ENCODE measurements at places on chromosomes 2 and 18. TPM values are rescaled to one million over a fixed set of nuclear protein-coding genes. Genes with fewer than 3 reads are reported as not detected.

DNA sequence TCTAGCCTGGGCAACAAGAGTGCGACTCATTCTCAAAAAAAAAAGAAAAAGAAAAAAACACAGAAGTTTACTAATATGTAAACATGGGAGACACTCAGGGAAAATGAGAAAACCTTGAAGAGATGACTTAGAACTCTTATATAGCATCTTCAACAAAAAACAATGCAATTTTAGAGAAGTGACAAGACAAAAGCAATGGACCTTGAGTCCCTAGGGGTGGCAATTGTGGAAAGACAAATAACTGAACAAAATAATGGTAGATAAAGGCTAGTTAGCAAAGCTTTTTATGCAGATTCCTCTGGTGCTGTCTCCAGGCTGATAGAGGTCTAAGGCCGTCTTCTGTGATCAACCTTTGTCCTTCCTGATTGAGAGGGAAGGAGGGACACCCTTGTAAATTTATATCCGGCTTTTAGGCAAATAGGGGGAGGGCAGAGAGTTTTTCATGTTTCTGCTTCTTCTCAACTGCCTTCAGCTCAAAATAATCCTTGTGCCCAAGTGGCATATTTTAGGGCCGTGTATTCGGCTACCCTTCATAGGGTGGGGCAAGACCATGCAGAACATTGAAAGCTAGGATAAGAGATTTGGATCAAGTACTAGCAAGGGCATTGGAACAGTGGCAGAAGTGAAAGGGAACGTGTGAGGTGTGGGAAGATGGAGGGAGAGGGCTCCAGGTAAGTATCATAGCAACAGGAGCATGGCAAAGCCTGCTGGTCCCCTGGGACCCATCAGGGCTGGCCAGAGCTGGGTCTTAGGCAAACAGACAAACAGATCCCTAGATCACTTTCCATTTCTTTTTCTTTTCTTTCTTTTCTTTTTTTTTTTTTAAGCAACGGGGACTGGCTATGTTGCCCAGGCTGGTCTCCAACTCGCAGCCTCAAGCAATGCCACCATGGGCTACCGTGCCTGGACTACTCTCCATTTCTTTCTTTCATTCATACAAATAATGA lies 116.2 kb upstream of the STPG4 start:
- no peak for DNase-seq

LONRF2 gene
- not detected for polyA plus RNA-seq

GRCh38 chr2:45256173-45256866 lies 247.1 kb upstream of the SIX2 start:
- no peak for DNase-seq

IL36B gene
- not detected for polyA plus RNA-seq

DNA sequence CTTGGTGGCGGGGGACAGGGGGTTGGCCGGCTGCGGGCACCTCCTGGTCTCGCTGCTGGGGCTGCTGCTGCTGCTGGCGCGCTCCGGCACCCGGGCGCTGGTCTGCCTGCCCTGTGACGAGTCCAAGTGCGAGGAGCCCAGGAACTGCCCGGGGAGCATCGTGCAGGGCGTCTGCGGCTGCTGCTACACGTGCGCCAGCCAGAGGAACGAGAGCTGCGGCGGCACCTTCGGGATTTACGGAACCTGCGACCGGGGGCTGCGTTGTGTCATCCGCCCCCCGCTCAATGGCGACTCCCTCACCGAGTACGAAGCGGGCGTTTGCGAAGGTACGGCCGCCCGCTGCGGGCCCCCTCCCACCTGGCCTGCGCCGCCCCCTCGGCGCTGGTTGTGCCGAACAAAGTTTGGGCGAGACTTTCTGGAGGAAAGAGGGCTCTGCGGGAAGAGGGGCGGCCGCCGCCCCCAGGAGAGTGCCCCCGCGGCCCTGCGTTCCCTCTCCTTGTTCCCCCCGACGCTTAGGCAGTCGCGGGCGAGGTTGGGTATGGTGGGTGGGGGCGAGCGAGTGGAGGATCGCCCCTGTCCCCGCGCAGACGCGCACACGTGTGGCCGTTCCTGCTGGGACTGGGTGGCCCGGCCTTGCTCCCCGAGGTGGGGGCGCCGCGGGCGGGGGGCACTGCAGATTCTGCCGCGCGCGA lies 866 bp downstream of the CRIM1 start:
- DNase-seq, result peak; percentile 41

KCNK3 gene
- not detected for polyA plus RNA-seq

DNA sequence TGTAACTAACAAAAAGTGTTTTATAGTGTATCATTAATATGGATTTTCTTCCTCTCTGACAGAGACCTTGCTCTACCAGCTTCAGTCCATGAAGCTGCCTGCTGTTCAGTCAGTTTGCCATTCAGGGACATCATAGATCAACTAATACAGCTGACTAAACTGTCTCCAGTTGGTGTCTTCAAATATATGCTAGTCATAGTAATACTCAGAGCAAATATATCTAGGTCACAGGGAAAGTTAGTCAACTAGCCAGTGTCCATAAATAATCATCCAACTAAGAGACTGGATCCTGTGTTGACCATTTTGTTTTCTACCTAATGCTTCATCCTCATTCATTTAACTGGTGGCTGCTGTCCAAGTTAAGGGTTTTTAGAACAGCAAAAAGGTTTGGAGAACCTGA lies 38.2 kb upstream of the LRPPRC start:
- no peak for DNase-seq

DNA sequence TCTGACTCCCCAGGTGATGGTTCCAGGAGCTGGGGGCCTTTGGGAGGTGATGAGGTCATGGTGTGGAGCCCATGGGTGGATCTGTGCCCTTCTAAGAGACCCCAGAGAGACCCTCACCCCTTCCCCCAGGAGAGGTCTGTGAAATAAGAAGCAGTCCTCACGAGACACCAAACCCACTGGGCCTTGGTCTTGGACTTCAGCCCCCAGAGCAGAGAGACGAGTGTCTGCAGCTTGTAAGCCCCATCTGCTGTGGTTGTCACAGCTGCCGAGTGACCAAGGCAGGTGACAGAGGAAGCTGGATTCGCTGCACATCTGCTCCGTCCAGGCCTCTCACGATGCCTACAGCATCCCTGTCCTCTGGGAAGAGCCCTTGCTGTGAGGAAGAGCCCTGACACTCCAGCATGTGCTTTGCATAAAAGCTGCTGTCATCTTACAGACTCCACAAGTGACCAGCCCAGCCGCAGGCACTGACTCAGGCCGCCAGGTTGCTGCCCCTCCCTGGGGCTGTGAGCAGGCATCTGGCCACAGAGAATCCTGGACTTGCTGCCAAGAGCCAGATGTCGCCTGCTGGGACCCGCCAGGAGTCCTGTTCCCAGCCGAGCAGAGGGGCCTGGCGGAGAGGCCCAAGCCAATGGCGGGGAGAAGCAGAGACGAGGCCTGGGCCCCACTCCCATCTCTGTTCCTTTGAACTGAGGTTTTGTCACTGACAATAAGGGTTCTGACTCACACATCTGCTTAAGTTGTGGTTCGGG lies 150.8 kb downstream of the PXDN start:
- no peak for DNase-seq

DNA sequence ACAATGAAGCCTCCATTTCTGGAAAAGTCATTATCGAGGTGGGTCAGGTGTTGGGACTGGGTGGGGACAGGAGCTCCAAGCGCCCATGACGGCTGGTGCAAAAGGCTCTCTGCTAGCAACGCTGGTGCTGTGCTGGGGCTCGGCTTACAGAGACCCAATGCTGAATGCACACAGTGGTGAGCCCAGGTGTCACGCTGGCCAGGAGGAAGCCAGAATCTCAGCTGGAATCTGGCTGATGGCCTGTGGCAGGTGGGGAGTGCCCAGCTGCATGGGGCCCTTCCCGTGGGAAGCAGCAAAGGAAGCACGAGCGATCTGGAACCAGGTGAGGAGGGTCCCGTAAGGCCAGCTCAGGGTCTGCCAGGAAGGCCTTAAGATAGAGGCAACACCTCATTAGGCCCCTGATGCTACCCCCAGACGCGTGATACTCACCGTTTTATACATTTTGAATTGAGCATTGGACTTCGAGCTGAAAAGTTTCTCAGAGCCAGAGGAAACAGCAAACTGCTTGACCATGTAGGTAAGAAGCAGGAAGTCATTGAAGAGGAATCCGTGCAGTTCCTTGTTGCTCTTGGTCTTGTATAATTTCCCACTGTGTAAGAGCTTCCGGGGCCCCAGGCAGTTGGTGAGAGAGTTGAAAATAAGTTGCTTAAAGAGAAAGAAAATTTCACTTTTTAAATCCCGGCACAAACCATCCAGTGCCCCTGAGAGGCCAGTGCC lies 34.7 kb downstream of the FAM228A start:
- no peak for DNase-seq

DNA sequence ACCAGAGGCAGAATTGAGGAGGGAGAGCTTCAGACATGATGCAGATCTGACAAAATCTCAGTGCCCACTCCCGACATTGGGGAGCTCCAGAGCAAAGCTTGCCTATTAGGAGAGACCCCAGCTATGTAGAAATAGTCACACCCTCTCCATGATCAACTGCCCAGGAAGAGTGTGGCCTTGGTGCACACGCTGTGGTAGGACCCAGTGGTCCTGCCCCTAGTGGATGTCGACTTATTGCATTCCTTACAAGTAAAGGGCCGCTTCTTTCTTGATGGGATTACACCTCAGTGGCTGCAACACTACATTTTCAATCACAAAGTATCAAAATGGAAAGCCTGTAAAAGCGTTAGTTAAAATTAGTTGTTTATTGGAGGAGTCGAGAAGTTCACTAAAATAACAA lies 64.2 kb downstream of the VRK2 start:
- no peak for DNase-seq

PAX8 gene
- 0.36 TPM for polyA plus RNA-seq

DCDC2C gene
- polyA plus RNA-seq, result not detected

RUFY4 gene
- 24.0 TPM for polyA plus RNA-seq

BMP10 gene
- not detected for polyA plus RNA-seq

GRCh38 chr2:172944794-172945509 lies 130.7 kb upstream of the MAP3K20 start:
- no peak for DNase-seq

NEU2 gene
- not detected for polyA plus RNA-seq

DNA sequence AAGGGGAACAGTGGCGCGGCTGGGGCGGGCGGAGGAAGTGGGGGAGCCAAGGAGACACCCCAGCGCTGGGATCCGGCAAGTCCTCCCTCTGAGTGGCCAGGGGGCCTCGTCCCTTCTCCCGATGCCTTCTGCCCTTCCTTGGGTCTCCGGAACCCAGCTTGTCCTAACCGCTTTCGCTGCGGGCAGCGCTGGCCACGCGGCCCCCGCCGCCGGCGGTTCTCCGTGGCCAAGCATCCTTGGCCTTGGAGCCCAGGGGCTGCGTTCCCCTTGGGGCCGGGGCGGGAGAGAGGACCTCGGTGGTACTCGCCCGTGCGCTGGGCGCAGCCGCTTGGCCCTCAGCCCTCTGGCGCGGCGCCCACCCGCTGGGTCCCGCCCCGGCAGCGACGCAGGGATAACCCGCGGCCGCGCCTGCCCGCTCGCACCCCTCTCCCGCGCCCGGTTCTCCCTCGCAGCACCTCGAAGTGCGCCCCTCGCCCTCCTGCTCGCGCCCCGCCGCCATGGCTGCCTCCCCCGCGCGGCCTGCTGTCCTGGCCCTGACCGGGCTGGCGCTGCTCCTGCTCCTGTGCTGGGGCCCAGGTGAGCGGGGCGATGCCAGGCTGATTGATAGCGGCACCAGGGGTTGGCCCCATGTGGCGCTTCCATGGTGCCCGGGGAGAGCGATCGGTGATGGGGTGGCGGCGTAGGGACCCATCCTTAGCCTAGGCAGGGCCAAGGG lies 128.7 kb downstream of the UXS1 start:
- DNase-seq, result no peak

DNA sequence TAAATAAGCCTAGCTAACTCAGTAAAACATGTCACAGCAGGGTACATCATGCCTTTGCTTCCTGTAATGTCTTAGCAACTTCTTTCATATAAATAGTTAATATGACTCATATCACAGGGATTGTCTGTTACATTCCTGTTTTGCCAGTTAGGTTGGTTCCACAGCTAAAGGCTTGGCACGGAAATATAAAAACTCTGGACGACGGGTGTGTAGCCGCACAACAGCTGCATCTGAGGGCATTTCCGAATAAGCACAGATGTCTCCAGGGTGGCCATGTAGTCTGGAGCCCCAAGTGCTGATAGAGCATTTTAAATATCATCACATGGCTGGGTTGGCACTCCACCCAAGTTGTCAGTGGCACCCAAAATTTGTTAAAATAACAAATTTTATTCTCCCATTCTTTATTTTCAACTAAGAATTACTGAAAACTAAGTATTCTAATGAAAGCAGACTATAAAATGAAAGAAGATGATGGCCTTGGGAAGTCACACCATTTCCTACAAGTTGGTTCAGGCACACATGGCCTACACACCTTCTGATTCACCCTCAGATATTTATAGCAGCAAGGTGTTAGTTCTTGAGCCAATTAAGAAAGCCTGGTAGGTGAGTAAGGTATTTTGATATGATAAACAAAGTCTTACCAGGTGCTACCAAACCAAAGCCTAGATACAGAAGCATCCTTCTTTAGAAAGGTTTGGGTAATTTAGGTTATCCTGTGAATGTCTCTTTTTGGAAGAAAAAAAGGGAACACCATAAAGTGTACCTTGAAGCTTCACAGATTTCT lies 61.8 kb upstream of the STK17B start:
- DNase-seq, result no peak

SLC16A14 gene
- polyA plus RNA-seq, result not detected

DNA sequence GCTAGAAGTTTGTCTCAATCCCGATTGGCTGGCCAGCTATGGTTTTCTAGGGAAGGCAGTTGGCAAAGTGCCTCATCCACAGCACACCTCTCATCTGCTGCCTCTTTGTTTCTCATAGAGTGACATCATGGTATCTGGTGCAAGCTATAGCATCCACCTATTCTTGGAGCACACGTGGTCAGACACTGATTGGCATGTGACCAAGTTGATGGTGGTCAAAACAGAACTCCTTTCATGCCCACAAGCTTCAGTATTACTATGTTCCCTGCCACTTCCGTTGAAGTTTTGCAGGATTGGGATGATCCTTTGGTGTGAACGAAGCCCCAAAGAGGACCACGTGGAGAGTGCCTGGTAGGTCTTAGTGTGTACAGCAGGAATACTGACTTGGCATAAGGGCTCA lies 28.8 kb downstream of the TTC32 start:
- no peak for DNase-seq

GRCh38 chr2:145845923-145846322 lies 1326.0 kb upstream of the ZEB2 start:
- DNase-seq, result no peak

DNA sequence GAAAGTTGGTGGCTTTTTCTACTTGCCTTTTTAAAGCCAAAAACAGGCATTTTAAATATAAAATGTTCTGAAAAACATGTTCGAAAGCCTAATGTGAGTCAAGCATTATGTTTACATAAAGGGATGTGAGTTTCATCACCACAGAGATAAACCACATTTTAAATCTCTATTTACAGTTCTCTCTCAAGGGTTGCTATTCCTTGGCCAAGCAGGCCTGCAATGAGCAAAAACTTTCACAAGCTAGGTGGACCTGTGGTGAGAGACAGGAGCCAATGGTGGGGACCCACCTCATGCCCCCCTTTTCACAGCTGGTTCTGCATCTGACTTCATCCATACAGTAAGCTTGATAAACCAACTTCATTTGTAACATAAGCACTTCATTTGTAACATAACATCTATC lies 65.1 kb downstream of the CUL3 start:
- DNase-seq, result peak; percentile 5

- DNase-seq, result no peak
Observed at GRCh38 chr2:182090486-182090885, 104.8 kb downstream of the PPP1R1C start.

Data from CD14-positive monocyte (primary cell).